ENCODE measurements at places on chromosomes 12 and 14.
A peak's percentile ranks its signal among the peaks of the same experiment; 100 is the strongest.

DNA sequence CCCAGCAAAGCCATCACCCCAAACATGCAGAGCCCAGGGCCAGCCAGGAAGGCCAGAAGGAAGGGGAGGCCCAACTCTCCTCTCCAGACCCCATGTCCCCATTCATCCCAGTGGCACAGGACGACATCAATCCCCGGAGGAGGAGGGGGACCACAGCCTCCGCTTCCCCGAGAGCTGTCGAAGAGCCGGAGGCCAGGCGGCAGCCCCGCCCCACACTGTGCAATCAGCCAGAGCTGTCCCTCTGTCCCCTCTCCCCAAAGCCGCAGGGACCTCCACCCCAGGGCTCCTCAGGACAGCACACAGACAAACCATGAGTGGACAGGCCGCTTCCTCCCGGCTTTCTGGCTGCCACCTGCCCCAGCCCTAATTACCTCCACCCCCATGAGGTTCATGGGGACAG lies 16.8 kb downstream of the RAB35 start:
- DNase-seq = no peak

DNA sequence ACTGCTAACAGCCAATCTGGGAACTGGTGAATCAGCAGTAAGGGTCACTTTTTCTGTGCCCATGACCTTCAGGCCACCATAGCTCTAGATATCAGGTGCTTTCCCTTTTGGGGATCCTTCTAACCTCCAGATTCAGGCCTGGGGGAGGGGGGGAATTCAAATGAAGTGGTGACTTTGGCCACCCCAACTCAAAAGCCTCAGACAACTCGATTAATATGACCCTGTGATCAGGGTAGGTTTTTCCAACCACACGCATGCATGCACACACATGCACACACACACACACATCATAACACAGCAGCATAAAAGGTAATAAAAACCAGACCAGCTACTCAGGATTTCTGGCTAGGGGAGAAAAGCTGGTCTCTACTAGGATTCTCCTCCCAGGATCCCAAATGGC lies 5.3 kb downstream of the TBX3 start:
- DNase-seq = no peak

DNA sequence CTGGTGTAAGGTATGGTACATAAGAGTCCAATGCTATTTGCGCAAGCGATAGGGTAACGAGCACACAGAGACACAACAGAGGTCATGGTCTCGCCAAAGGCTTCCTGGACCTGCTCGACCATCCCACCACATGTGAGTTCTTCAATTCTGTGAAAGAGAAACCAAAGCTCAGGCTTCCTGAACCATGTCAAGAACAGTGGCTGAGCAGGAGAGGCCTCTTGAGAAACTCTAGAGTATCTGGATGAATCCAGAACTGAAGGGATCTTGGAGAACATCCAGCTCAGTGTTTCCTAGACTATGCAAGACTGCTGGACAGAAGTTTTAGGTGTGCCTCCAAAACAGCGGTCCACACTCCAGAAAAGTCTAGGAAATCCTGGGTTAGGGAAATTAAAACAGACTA lies 114.5 kb downstream of the TRAFD1 start:
- no peak for DNase-seq

GRCh38 chr14:99352688-99353280 lies 80.8 kb upstream of the BCL11B start:
- no peak for DNase-seq

DNA sequence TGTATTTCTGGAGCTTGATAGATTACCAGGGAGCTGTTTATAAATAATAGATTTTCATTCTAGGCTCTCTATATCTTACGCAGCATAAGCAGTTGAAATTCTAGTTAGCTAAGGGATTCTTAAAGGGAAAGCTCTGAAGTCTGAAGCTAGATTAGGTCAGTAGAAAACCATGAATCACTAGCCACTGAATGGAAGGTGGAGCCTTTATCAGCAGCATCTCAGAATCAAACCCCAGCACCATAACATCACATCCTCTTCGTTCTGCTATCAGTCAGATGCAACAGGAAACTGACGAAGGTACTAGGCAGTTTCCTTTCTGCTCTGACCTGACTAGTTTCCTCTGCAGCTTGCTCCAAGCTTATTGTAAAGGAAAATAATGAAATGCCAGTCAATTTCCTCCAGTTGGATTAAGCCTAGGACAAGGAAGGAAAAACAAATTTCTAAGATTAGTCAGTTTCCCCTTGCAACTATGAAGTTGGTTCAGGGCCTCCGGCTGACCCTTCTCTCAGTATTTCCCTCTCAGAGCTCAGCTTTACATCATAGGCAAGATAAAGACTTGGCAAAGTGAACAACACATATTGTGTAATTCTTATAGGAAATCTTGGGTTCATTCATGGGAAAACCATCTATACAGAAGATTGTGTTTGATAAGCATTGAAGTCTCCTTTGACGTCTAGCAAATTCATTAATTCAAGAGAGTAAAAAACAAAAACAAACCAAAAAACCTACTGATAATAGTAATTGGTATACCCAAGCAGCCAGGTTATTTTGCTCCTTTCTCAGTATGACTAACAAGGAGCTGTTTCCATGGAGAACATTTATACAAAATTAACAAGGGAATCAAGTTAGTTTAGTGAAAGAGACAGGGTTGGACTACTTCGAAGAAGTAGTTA lies 43.4 kb upstream of the CFAP54 start:
- no peak for DNase-seq

GRCh38 chr12:2124466-2125023 lies 71.8 kb downstream of the CACNA1C start:
- DNase-seq = no peak

- DNase-seq = no peak
These were observed 76.3 kb downstream of the MGAT4C start for GRCh38 chr12:86179855-86180254.

GRCh38 chr12:131153956-131154355 lies 200.2 kb downstream of the ADGRD1 start:
- DNase-seq = no peak

GRCh38 chr12:47709237-47709636 lies 3.4 kb upstream of the RPAP3 start:
- no peak for DNase-seq

- no peak for DNase-seq
These were observed 113.7 kb downstream of the DUSP6 start for GRCh38 chr12:89238593-89238992.

DNA sequence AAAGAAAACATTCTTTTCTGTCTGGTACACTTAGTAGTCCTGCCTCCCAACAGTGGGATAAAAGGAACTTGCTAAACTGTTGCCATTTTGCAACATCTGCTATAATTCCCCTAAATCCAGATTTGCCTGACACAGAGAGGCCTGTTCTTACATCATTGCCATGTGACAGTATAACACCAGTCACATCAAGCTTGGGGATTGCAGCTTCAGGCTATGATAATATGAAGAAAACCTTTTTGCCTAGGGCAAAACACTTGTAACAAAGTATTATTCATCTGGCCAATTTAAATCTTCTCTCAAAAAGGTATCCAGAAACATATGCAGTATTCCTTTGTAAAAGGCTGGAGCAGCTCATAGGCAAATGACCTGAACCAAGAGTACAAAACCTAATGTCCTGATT lies 80.9 kb upstream of the OTX2 start:
- no peak for DNase-seq

DNA sequence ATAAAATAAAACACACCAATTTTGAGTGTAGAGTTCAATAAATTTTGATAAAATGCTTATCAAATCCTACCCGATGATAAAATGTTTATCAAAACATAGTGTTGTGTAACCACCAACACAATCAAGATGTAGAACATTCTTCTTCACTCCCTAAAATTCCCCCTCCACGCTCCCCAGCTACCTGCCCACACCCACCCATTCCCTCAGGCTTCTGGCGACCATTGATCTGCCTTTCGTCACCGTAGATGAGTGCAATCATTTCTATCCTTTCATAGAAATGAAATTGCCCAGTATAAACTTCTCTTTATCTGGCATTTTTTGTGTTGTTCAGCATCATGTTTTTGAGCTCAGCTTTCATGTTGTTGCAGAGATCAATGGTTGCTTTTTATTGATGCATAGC lies 90.7 kb upstream of the TBX3 start:
- no peak for DNase-seq

GRCh38 chr14:36507847-36508417 lies 12.1 kb downstream of the NKX2-1 start:
- no peak for DNase-seq

- no peak for DNase-seq
These were observed 5.2 kb upstream of the TEP1 start for GRCh38 chr14:20418501-20418909.

GRCh38 chr14:104895786-104896661 lies 28.7 kb upstream of the PLD4 start:
- no peak for DNase-seq

- no peak for DNase-seq
These were observed 15.6 kb upstream of the DYNC1H1 start for GRCh38 chr14:101948666-101949216.

DNA sequence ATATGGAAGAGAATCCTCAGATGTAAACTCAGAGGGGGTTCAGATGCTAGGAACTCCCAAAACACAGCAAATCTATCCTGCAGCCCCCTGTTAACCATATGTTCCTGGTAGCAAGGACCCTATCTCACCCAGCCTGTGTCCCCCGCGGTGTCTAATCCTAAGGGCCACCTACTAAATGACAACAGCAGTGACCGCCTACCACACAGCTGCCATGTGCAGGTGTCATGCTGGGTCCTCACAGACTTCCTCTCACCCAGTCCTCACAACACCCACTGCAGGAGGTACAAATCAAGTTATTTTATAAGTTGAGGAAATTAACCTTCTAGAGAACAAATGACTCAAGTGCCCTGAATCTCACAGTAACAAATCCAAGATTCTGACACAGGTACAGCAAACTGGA lies 73.9 kb downstream of the ITPK1 start:
- DNase-seq = no peak

GRCh38 chr12:28500373-28501024 lies 310.2 kb downstream of the CCDC91 start:
- no peak for DNase-seq

- DNase-seq = no peak
These were observed 52.6 kb downstream of the SEC23A start for GRCh38 chr14:39050389-39050788.

GRCh38 chr12:89621521-89621920 lies 87.1 kb downstream of the ATP2B1 start:
- DNase-seq = no peak

GRCh38 chr14:32256576-32256975 lies 53.5 kb upstream of the RNU6-8 start:
- DNase-seq = no peak

GRCh38 chr12:14572401-14572800 lies 4.7 kb upstream of the PLBD1 start:
- DNase-seq = no peak

GRCh38 chr12:114669401-114670290 lies 14.3 kb downstream of the TBX3 start:
- DNase-seq = no peak

GRCh38 chr14:33726685-33727084 lies 224.2 kb downstream of the EGLN3 start:
- DNase-seq = no peak

DNA sequence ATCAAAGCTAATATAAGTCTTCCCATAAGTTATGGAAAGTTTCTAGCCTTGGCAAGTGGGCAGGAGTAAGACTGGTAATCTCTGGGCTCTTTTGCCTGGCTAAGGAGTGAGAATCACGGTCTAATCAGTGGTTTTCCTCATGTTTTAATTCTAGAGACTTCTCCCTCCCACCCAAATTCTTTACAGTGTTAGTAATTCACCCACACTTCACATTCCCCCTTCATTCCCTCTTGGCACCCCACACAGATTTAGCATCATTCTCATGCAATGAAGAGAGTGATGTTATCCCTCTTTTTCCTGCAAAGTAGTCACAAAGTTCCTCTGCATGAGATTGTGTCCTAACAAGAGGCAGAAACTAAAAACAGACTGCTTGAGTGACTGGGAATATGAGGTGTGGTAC lies 28.6 kb upstream of the CACNA2D4 start:
- no peak for DNase-seq

DNA sequence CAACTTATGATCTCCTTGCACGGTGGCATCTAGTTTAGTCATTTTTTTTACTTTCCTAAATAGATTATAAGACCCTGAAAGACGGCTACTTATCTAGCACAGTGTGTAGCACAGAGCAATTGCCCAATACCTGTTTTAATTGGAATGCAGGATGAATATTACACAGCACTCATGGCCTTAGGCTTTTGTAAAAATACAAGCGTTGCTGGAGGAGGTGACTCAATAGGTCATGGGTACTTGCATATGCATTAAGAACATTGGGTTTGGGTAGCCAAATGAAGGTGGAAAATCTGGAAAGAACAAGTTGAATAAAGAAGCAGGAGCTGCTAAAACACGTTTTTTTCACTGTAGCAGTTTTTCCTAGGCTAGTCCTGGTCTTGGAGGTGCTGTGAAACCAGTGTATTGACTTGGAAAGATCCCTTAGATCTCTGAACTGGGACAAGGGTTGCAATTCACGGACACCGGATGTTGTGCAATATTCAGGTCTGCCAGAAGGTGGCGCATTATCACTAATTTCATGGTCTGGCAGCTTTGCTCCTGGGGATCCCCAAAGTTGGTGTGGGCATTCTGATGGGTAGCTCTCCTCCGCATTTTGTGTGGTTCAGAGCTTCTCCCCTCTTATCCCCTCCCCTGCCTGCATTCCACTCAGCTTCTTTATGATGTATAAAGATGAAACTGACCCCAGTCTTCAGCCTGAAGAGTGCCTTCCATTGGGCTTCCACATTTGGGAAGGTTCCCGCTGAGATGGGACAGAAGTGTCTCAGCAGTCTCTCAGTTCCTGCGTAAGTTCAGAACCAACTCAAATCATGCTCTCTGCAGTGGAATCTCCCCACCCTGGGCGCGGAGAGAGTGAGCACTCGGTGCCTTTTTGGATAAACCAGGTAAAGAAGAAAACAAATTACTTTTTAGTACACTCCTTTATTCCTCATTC lies 278.3 kb downstream of the NRXN3 start:
- DNase-seq = peak; percentile 38

DNA sequence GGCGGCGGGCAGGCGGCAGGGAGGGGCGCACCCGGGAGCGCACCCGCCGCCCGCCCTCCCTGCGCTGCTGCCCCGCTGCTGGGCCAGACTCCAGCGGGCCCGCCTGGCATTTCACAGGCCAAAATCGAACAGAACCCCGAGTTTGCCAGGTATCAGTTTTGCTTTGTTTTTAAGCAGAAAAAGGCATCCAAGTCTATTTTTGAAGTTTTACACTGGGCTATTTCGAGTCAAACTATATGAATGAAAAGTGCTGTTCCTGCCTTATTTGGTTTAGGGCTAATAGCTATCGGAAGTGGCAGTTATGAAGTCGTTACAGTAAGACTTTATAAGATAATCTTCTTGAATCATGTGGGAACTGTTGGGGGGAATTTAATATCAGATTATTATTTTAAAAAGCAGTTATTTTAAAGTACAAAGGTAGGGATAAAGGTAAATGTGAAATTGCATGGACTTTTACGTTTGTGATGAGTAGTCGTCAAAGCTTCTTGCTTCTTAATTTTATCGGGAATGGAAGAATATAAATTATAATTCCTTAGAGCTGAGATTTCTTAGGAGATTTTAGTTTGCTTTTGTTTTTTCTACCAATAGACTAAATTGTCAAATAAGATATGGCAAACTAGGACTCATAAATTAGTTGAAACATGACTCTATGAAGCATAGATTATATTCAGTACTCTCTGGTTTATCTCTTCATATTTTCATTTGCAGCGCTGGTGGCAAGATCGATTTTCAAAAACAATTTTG lies 1.1 kb downstream of the MSRB3 start:
- DNase-seq = no peak
